Cardiac fibroblast (primary cell): ENCODE measurements at places on chromosomes 11 and 22.

GRCh38 chr11:33062137-33062536 lies 22.8 kb downstream of the TCP11L1 start:
- DNase-seq: no peak

DNA sequence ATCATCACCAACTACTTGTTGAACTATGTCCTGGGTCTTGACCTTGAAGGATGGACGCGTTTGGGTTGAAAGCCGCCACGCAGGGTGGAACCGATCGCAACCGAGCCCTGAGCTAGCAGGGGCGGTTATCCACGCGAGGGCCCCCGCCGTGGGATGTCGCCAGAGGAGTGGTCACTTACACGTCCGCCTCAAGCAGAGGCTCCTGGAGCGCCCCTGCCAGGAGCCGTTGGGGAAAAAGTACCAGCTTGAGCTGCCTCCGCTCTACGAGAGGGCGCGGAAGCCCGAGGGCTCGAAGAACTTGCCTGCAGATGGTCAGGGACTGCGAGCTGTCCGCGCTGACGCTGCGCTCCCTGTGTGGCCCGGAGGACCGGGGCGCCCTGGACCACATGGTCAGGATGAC lies 100.7 kb upstream of the OR4C13 start:
- DNase-seq: no peak

- DNase-seq: peak; percentile 32
Observed at GRCh38 chr11:46360878-46361277, 13.6 kb downstream of the DGKZ start.

GRCh38 chr11:69409812-69410645 lies 71.4 kb upstream of the LINC01488 start:
- DNase-seq: no peak

- peak; percentile 40 for DNase-seq
Observed at GRCh38 chr11:43359422-43359818, 700 bp downstream of the TTC17 start.

- peak; percentile 46 for DNase-seq
Observed at GRCh38 chr22:40855979-40856512, 393 bp downstream of the ST13 start.

GRCh38 chr22:40216041-40216756 lies 38.5 kb downstream of the TNRC6B start:
- DNase-seq: no peak

DNA sequence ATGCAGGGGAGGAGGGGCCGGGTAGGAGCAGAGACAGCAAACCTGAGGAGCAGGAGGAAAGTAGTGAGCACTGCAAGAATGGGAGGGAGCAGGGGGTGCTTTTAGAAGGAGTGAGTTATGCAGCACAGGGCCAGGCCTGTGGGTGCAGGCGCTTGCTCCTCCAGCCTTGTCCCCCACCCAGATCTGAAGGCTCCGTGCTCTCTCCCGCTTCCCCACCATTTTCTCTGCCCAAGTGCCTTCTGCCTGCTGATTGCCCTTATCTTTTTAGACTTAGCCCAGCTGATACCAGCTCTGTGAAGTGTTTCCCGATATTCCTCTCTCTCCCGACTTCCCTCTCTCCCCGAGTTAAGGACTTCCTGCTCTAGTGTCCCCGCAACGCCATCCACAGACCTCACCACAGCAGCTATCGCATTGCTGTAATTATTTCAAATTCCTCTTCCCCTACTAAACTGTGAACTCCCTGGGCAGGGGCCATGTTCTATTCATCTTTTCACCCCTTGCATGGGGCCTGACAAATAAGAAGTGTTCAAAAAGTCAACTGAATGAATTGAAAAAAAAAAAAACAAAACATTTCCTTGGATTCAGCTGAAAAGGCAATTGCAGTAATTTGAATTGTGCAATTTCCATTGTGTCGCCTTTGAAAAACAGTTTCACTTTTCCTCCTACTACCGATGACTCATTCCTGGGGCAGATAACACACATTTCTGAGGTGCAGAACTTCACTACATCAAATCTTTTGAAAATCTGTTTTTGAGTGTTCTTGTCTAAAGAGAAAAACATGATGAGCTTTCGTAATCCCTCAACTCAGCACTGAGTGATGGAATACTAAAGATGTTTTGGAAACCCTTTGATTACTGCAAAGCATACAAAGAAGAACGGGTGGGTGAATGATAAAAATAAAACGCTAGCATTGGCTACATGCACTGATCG lies 69.7 kb upstream of the BMAL1 start:
- peak; percentile 89 for DNase-seq

GRCh38 chr11:42778193-42778592 lies 533.6 kb upstream of the API5 start:
- DNase-seq: no peak

GRCh38 chr11:111730871-111731591 lies 35.2 kb downstream of the PPP2R1B start:
- DNase-seq: no peak
